Bronchial epithelial cell (primary cell): ENCODE measurements at places on chromosomes 1 and 21. TPM values are rescaled to one million over a fixed set of nuclear protein-coding genes. Genes with fewer than 3 reads are reported as not detected.

DNA sequence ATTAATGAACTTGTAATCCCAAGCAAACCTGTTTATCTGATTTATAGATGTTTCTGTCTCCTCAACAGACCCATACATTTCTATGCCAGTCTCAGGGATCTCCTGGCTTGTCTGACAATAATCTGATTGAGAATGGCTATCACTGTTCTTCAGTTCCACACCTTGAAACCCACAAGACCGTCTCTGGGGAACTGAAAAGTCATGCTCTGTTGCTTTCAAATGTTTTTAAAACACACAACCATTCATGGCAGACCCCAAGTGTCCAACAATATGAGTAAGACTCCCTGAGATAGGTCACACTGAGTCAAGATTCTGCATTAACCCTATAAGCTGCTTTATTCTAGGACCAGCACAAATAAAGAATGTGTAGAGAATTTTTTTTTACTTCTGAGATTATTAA lies 611.2 kb upstream of the PLXNA2 start:
- no peak for DNase-seq

Gene B3GALT2
- total RNA-seq: not detected in 2 replicates

DNA sequence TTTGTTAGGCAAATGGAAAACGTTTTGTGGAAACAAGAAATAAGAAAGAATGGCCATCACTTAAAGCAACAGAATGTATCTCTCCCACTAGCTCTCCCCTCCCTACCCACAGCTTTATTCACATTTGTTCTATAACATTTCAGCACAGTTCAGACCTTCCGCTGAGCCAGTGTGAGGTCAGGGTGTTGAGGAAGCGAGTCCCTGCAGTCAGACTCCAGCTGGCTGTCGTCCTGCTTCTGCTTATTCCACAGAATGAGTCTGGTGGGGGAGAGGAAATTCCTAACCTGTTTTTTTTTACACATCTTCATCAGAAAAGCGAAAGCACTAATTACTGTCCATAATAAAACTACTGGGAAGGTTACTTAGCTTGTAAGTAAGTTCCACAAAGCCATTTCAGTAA lies 39.0 kb downstream of the MRPL39 start:
- DNase-seq: no peak

Gene SPRR2A
- 1.3 and 3.8 TPM in 2 replicates for total RNA-seq

Gene UBE2U
- not detected in 2 replicates for total RNA-seq

DNA sequence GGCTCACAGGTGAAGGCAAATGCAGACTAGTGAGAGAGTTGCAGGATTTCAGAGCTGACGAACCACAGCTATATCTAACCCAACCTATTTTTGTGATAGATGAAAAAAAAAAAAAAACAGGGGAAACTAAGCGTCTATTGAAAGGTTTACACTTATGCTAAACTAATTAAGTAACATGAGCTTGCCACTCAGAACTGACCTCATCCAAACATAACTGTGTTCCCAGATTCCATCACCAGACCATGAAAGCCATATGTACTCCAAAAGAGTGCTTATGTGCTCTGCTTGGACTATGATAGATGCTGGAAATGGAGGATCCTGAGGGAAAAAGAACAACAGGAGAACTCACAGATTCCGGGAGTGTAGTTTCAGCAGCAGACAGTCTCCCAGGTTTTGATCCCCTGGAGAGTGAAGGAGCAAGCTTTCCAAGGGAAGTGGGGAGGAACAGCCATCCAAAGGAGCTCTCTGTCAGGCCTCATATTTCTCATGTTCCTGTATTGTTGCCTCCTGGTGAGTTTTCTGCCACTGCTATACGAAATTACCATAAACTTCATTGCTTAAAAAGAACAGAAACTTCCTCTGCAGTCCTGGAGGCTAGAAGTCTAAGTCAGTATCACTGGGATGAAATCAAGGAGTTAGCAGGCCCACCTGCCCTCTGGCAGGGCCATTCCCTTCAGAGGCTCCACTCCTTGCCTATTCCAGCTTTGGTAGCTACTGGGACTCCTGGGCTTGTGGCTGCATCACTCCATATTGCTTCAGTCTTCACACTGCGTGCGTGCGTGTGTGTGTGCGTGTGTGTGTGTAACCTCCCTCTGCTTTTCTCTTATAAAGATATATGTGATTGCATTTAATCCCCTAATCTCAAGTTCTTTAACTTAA lies 38.1 kb downstream of the NIBAN1 start:
- DNase-seq: no peak

Gene CFHR3
- total RNA-seq: not detected in 2 replicates

Gene MYOC
- not detected in 2 replicates for total RNA-seq

DNA sequence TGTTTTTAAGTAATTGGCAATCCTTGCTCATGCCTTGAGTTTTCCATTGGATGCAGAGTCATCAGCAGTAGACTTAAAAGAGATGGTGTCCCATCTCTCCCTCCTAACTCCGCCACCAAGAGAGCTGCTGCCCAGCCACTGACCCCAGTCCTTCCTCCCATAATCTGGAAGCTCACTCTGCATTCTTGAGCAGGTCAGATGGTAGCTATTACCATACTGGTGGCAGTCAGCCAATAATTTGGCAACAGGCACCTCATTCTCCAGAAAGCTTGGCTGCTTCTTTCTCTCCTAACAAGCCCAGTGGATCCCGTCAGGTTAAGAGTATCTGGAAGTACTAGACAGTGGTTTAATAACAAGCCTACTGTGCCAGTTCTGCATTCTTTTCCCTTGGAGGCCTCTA lies 272.1 kb downstream of the ZNF648 start:
- no peak for DNase-seq

DNA sequence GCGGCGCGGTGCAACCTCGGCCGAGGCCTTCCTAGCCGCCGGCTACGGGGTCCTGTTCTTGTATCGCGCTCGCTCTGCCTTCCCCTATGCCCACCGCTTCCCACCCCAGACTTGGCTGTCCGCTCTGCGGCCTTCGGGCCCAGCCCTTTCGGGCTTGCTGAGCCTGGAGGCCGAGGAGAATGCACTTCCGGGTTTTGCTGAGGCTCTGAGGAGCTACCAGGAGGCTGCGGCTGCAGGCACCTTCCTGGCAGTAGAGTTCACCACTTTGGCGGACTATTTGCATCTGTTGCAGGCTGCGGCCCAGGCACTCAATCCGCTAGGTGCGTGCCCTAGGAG lies 379 bp downstream of the PPCS start:
- DNase-seq: peak; percentile 44

Gene PRDM16
- total RNA-seq: 0.79 and 13.4 TPM in 2 replicates

Gene TEDDM1
- total RNA-seq: not detected in 2 replicates

DNA sequence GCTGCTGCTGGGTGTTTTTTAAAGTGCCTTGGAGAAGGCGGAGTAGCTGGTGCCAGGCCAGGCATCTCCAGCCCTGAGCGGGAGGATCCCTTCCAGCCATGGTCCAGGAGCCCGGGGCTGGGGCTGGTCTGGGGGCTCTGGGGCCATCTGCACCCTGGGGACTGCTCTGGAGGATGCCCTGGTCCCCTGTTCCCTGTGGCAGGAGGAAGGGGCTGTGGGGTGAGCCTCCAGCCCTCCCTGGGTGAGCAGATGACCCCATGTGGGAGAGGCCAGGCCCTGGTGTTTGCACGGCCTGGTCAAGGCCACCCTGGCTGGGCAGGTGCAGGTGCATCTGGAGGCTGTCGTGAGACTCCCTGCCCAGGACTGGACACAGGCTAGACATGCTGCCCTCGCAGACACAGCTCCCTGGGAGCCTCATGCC lies 56.7 kb downstream of the SLX9 start:
- DNase-seq: no peak

Gene CDA
- 0.79 and 1.4 TPM in 2 replicates for total RNA-seq

Gene S100A1
- not detected in 2 replicates for total RNA-seq

GRCh38 chr1:151196292-151196800 lies 2.0 kb upstream of the PIP5K1A start:
- DNase-seq: peak; percentile 87

- DNase-seq: no peak
These were observed 943 bp downstream of the SEMA6C start for GRCh38 chr1:151145304-151146071.

Gene ABCA4
- under 0.01 and 1.4 TPM in 2 replicates for total RNA-seq

Gene ITLN2
- 0.26 TPM in 1 of 2 replicates, not detected in the other for total RNA-seq

GRCh38 chr1:65255656-65256050 lies 53.7 kb upstream of the DNAJC6 start:
- DNase-seq: no peak

Gene LYPD8
- not detected in 2 replicates for total RNA-seq

- no peak for DNase-seq
These were observed 285.7 kb upstream of the SGIP1 start for GRCh38 chr1:66248257-66248656.

DNA sequence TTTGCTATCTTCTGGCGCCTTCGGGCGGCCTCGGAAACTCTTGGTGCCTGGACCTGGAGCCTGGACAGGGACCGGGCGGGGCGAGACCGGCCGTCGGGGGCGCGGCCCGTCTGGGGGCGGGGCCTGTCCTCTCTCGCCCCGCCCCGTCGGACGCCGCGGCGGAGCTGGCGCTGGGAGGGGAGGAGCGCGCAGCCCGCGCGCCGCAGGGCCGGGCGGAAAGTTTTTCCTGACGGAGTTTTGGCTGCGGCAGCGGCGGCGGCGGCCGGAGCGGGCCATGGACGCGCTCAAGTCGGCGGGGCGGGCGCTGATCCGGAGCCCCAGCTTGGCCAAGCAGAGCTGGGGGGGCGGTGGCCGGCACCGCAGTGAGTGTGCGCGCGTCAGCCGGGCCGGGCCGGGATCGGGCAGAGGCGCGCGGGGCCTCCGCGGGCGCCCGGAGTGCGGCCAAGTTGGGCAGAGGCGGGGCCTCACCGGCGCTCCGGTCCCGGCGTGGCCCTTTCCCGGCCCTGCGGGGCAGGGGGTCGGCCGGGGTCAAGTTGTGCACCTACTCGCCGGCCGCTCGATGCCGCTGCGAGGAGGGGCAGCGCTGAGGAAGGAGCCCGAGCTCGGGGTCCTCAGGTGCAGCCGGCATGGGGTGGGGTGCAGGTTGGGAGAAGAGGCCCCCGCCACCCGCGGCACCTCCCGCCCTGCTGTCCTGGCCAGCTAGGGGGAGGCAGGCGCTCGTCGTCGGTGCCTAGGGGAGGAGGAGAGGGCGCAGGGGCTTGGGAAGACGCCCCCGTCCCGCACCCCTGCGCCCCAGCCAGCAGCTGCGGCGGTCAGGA lies at the start of gene LDLRAP1:
LDLRAP1 (plus strand) TSS at position 182 of the 818 bp plus-strand sequence; CDS start at position 275, 93 bp downstream.
- peak; percentile 36 for DNase-seq

DNA sequence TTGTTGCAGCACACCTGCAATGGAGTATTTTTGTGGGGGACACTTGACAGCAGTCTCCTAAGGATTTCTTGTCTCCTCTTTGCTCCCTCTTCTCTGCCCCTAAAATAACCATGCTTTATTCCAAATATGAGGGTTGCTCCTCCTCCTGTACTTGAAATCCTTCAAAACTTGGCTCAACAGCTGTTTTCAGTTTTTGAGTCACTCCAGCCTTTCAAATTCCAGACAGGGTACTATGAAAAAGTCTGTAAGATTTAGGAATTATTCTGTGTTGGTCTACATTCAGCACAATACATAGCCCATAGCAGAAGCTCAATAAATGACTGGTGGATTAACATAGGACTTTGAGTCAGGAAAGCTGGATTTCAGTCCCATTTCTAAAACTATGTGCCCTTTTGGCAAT lies 5.5 kb downstream of the AP4B1 start:
- DNase-seq: no peak

GRCh38 chr1:162561616-162562469 lies at the start of gene UAP1:
TSS of gene UAP1 (plus strand) at chr1:162561722. CDS start at chr1:162566069, 4,347 bp downstream.
- DNase-seq: no peak

Gene RHBG
- total RNA-seq: under 0.01 and 0.13 TPM in 2 replicates
